ENCODE measurements at places on chromosomes 12 and 14. TPM values are rescaled to one million over a fixed set of nuclear protein-coding genes. Genes with fewer than 3 reads are reported as not detected.

GRCh38 chr12:68805592-68806120, 2.3 kb upstream of the MDM2 start:
- no peaks in the 10 kb centered on the region for H3K27me3 ChIP-seq
- no peaks in the 10 kb centered on the region for H3K36me3 ChIP-seq
- no peak overlapping the region for H3K4me3 ChIP-seq

GRCh38 chr14:66225337-66225736, 260.8 kb upstream of the CCDC196 start:
- no peak overlapping the region for H3K27ac ChIP-seq
- H3K4me3 ChIP-seq, result no peak overlapping the region
- H3K36me3 ChIP-seq, result no peaks in the 10 kb centered on the region
- no peak for DNase-seq
- no peaks in the 10 kb centered on the region for H3K4me1 ChIP-seq
- no peaks in the 10 kb centered on the region for H3K27me3 ChIP-seq

DNA sequence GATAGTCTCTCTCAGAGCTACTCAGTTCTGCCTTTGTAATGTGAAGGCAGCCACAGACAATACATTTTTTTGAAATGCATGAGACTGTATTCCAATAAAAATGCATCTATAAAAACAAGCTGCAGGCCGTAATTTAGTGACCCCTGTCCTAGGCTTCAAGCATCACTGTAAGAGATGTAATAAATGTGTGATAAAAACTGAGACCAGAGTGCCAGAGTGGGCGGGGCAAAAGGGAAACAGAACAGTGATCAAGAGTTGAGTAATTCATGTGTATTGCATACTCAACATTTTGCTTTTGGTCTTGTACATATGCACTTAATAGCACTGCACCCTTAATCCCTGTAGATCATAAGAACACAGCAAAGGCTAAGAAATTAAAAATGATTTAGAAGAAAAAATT, 743.5 kb downstream of the DIO2 start:
- no peaks in the 10 kb centered on the region for H3K4me1 ChIP-seq
- DNase-seq, result no peak
- no peak overlapping the region for H3K27ac ChIP-seq

- DNase-seq, result no peak
- no peaks in the 10 kb centered on the region for H3K27me3 ChIP-seq
- peaks cover 9% of the 10 kb centered on the region for H3K4me1 ChIP-seq
- peak overlapping the region; percentile 63 for H3K27ac ChIP-seq
Measured at GRCh38 chr14:55399852-55400251, 11.8 kb downstream of the ATG14 start.

DNA sequence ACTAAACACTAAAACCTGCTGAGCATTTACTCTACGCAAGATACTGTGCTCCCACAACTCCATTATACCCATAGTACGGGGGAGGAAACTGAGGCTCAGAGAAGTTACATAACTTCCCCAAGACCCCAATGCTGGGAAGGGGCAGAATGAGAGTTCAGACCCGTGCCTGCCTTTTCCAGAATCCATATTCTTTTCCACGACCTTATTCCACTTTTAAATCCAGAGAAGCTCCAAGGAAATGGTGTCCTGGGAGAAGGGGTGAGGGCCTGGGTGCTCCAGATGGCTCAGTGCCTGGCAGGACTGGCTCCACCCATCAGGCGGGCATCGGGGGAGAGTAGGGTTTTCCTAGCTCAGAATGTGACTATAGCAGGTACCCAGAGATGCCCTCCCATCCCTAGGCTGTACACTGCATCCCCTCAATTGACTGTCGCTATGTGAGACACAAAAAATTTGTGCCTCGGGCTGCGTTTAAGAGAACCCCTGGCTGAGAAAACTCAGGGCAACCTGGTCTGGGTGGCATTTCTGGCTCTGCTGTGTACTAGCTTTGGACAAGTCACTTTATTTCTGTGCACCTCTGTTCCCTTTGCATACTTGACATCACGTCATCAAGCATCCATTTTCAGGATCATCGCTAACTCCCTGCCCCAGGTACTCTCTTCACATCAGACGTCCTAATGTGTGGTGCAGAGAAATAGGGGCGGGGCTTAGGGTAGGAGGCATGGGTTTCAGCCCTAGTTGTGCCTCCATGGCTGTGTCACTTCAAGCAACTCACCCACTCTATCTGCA, 11.6 kb upstream of the IQSEC3 start:
- H3K4me3 ChIP-seq, result no peak overlapping the region
- H3K27ac ChIP-seq, result no peak overlapping the region
- no peak for DNase-seq

DNA sequence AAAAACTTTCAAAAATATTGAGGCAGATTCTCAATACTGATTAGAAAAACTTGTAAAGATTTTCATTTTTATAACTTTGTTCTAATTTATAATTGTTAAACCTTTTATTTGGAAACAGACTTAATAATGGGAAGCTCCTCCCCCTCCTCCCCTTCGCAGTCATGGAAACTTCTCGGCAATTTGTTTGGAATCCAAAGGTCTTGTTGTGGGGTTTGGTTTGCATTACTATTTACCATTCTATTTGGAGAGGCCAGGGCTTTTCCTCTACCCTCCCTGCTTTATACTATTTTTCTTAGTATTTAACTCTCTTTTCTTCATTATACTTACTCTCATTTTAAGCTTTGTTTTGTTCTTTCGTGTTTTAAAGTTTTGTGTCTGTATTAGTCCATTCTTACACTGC, 6.0 kb downstream of the SLC39A9 start:
- H3K4me1 ChIP-seq, result peaks cover 40% of the 10 kb centered on the region
- DNase-seq, result no peak
- H3K27ac ChIP-seq, result no peak overlapping the region
- peaks cover 20% of the 10 kb centered on the region for H3K36me3 ChIP-seq
- no peak overlapping the region for H3K4me3 ChIP-seq
- no peaks in the 10 kb centered on the region for H3K27me3 ChIP-seq

DNA sequence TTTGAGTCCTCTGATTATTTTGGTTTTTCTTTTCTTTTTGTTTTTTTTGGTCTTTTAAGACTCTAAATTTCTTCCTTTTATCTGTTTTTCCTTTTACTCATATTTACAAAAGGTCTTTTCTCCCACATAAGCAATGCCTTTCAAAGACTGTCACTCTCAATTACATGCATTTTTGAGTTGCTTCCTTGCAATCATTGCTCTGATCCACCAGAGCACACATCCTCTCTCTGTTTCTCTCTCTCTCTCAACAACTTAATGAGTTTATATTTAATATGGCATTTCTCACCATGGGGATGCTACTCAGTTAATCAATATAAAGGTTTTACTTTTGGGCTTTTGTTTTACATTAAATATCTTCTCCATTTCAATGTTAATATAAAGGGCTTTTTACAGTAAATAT, 62.7 kb upstream of the OR10AD1 start:
- DNase-seq, result no peak
- H3K4me3 ChIP-seq, result peak overlapping the region; percentile 4
- no peaks in the 10 kb centered on the region for H3K27me3 ChIP-seq
- no peak overlapping the region for H3K27ac ChIP-seq
- peaks cover 8% of the 10 kb centered on the region for H3K4me1 ChIP-seq

DNA sequence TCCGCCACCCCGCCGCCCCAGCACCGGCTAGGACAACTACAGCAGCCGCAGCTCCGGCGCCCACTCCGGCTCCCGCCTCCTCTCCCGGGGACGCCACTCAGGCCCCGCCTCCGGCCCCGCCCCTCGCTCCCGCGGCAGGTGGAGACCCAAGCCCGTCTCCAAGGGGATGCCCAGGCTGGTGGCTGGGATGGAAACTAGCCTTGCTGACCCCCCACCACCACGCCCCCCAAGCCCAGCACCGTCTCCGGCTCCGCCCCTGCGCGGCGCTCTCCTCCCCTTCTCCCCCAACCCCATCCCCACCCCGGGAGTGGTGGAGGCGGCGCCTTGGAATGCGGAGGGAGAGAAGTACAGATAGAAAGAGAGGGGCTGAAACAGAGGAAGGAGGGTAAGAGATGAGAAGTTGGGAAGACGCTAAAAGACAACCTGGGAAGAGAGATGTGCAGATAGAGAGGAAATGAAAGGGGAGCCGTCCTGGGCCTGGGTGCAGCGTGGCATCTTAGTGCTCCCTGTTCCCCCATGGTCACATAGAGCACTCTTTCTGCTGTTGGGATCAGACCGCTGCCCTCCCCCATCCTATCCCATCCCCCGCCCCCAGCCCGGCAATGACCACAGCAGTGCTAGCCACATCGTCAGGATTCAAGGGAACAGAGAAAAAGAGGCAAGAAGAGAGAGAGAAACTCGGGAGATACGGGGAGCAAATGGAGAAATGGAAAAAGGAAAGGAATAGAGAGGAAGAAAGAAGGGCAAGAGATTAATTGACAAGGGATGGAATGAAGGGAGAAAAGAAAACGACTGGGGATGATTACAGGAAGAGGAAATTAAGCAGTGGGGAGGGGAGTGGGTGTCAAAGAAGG, at the start of gene ITGA7:
ITGA7 (minus strand) TSS at position 64 of the 854 bp plus-strand sequence. CDS start 222 bp downstream, outside the sequence.
- H3K27me3 ChIP-seq, result peaks cover 15% of the 10 kb centered on the region
- no peak within 1 kb of the TSS for H3K27ac ChIP-seq
- H3K36me3 ChIP-seq, result no peaks in the 10 kb centered on the region
- peak within 1 kb of the TSS; percentile 94 for H3K4me3 ChIP-seq
- DNase-seq, result peak; percentile 31

DNA sequence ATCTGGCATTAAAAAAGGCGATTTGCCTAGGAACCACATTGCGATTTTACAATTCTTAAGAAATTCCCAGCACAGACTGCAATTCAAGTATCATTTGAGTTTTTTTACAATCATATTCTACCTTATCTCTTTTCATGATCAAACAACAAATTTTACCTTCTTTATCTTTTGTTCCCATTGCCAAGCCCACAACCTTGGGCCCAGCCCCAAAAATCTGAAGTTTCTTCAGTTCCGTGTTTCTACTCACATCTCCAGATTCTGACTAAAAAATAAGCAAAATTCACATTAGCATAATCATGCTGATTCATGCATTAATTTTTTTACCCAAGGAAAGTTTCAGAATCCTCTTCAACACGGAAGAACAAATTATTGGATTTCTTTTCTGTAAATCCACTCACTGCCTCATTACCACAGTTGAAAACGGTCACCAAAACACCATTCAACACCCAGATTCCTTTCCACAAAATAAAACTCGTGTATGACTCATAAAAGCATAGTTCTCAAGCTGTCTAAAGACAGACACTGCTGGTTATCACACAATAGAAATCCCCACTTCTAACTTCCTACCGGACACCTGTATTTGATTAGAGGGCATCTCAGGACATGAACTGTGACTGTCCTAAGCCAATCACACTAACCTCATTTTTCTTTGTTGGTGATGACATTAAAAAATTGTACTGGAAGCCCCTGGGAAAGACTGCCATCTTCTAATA, 32.7 kb downstream of the KDM5A start:
- H3K4me1 ChIP-seq, result peaks cover 8% of the 10 kb centered on the region
- H3K4me3 ChIP-seq, result no peak overlapping the region
- peaks cover 41% of the 10 kb centered on the region for H3K36me3 ChIP-seq
- no peak overlapping the region for H3K27ac ChIP-seq

KRT83 gene
- not detected for polyA plus RNA-seq

DAO gene
- polyA plus RNA-seq, result not detected

COCH gene
- polyA plus RNA-seq, result 3.9 TPM

KRT2 gene
- polyA plus RNA-seq, result not detected

TAS2R43 gene
- not detected for polyA plus RNA-seq

Measured in naive B cell (primary cell).